IMR-90 (cell line): ENCODE measurements at places on chromosomes 5 and 9.

DNA sequence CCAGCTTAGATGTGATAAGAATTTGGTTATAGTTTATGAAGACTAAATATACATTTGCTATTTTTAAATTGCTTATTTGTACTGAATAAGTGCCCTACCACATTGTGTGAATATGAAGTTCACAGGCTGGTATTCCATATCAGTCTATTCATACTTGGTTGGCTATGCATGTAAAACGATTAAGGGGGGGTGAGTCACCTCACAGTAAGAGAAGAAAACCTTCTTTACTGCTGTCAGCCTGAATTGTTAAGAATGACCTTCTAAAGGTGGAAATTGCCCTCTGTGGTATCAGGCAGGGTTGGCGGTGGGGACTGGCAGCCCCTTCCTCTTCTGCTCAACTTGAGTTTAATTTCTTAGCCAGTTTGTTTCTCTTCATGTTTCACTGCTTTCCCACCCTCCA lies 127.0 kb upstream of the RPS23 start:
- peak; percentile 87 for DNase-seq

DNA sequence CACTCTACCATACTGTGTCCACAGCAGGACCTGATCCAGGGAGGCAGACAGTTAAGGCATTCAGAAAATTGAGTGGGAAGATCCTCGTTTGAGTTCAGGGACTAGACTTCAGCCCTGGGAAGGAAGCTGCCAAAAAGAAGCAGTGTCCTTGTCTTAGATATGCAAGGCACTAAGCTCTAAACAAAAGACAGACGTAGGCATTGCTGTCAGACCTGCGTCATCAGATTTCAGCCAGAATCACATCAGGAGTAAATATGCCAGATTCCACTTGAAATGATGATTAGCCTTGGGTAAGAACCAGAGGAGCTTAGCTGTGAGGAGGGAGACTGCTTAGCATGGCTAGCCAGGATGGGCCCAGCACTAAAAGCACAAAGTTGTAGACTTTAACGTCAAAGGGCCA lies 56.7 kb downstream of the MAMDC2 start:
- DNase-seq, result peak; percentile 56

DNA sequence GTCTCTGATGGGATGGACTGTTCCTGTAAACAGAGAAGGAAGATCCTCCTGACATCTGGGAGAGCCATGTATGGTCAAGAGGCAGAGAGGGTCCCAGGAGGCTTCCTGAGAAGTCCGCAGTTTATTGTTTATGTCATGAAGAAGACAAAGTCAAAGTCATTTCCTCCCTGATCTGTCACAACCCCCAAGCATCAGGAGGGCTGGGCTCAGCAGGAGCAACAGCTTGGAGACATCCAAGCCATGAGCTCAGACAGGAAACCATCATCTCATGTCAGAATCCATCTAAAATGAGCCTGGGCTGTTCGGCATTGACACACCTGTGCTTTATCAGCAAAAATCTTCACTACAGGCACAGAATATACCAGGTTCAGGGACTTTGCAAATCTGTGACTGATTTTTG lies 325.0 kb upstream of the MSX2 start:
- DNase-seq, result no peak

GRCh38 chr9:74503666-74504065 lies 6.5 kb downstream of the RORB start:
- no peak for DNase-seq

GRCh38 chr5:67156976-67157583 lies 39.5 kb downstream of the CD180 start:
- peak; percentile 32 for DNase-seq

DNA sequence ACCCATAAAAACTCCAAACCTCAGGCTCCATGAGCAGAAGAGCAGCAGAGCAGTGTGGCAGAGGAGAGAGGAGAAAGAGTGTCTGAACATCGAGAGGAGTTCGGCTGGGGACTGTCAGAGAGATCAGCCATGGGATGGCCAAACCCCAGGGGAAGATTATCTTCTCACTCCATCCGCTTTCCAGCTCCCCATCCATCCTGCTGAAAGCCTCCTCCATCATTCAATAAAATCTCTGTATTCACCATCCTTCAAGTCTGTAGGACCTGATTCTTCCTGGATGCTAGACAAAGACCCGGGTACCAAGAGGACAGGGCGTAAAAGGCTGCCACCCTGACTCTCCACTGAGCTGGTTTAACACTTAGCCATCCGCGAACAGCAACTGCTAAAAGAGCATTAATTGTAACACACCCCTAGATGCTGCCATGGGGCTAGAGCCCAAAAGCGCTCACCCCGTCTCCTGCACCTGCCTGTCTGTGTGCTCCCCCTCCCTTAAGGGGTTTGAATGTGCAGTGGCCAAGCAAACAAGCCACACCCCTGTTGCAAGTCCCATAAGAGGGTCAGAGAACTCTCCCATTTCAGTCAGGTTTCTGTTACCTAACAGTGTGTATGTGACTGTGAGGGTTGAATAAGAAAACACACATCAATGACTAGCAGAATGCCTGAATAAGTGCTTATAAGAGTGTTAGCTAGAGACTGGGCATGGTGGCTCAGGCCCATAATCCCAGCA lies 13.9 kb upstream of the SELENOP start:
- DNase-seq, result no peak

GRCh38 chr9:68983522-68984424 lies 30.1 kb downstream of the PRKACG start:
- DNase-seq, result no peak

GRCh38 chr9:136997371-136997770 lies 1.0 kb upstream of the CLIC3 start:
- DNase-seq, result no peak

GRCh38 chr5:67246108-67246507 lies 49.5 kb upstream of the CD180 start:
- DNase-seq, result peak; percentile 82

GRCh38 chr5:158070859-158071258 lies 211.9 kb upstream of the CLINT1 start:
- no peak for DNase-seq

GRCh38 chr9:104958751-104959150 lies 30.8 kb upstream of the ABCA1 start:
- DNase-seq, result no peak

DNA sequence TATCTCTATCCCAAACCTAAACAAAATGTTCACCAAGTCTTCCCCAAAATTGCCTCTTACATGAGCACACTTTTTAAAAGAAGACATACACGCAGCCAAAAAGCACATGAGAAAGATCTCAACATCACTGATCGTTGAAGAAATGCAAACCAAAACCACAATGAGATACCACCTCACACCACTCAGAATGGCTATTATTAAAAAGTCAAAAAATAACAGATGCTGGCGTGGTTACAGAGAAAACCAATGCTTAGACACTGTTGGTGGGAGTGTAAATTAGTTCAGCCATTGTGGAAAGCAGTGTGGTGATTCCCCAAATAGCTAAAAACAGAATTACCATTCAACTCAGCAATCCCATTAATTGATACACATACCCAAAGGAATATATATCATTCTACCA lies 83.8 kb downstream of the SEMA5A start:
- DNase-seq, result no peak

GRCh38 chr5:131218392-131218791 lies 45.5 kb upstream of the CDC42SE2 start:
- DNase-seq, result peak; percentile 89

GRCh38 chr9:117365438-117365837 lies 49.4 kb downstream of the ASTN2 start:
- DNase-seq, result no peak

- no peak for DNase-seq
Observed at GRCh38 chr5:112316006-112316405, 103.1 kb downstream of the EPB41L4A start.
